ENCODE measurements at places on chromosomes 5 and 9. TPM values are rescaled to one million over a fixed set of nuclear protein-coding genes. Genes with fewer than 3 reads are reported as not detected.

The PCSK5 gene
- total RNA-seq = 23.2 TPM

The TNC gene
- total RNA-seq = 68.9 TPM

The IL5 gene
- total RNA-seq = not detected

The ADAMTS19 gene
- total RNA-seq = 0.72 TPM
